Stimulated activated CD4-positive, alpha-beta T cell treated with anti-CD3 and anti-CD28 coated beads, TNF-alpha, amount 100 ng/mL, for 1 hour (primary cell): ENCODE measurements at places on chromosomes 7 and 10.

- DNase-seq = no peak
Observed at GRCh38 chr7:7236041-7236440, 53.7 kb downstream of the C1GALT1 start.

GRCh38 chr7:42805601-42806000, 106.3 kb downstream of the C7orf25 start:
- no peak for DNase-seq

- no peak for DNase-seq
Observed at GRCh38 chr10:77613476-77614130, 24.0 kb downstream of the KCNMA1 start.

DNA sequence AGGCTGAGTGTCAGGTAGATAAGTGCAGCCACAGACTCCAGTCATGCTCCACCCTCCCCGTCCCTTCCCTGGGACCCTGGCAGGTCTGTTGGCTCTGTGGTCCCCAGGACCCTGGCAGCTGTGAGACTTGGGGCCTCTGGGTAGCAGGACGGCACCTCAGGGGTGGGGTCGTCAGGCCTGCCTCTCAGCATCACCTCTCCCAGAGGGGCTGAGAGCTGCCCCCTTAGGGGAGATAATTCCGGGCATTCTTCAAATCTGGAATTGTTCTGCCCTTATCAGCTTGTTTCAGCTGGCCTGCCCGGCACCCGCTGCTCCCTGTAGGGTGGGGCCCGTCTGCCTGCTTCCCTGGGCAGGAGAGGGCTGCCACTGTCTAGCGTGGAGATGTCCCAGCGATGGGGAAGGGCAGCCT, 23.3 kb downstream of the PODXL start:
- no peak for DNase-seq

DNA sequence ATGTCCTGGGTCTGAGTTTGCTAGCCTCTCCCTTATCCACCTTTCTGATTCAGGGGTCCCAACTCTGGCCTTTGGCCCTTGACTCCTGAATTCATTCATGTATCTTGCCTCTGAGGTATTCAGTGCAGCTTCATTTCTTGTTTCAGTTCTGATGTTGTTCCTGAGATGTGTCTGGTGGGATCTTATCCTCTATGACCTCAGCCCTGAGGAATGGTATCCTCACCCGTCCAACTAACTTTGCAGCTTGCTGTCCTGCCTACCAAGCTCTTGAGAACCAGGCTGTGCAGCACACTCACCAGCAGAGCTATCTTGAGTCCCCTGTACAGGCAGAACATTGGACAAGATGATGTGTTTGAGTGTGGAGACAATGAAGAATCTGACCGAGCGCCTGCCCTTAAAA, 13.8 kb downstream of the SUFU start:
- no peak for DNase-seq

GRCh38 chr10:86439544-86439943, 72.9 kb upstream of the GRID1 start:
- no peak for DNase-seq
